ENCODE measurements at places on chromosomes 3 and 15. TPM values are rescaled to one million over a fixed set of nuclear protein-coding genes. Genes with fewer than 3 reads are reported as not detected.

- no peak for DNase-seq
These were observed 90.4 kb downstream of the SRGAP3 start for GRCh38 chr3:9158865-9159630.

GRCh38 chr3:71949442-71949841 is 164.5 kb upstream of the PROK2 start:
- DNase-seq, result no peak

DNA sequence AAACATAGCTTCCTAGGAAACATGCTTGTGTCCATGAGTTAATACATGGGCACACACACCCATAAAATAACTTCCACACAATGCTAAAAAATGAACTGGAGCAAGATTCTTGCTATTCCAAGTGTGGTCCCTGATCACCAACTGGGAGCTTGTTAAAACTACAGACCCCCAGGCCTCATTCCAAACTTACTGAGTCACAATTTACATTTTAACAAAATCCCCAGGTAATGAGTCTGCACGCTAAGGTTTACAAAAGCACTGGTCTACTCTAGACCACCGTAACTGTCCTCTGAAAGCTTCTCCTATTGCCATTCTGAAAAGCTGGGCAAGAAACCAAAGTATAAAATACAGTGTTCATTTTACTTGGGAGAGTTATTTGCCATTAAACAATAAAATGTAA is 45.4 kb downstream of the IGF2BP2 start:
- DNase-seq, result no peak

The NLGN1 gene
- total RNA-seq, result 0.98 TPM

The FILIP1L gene
- total RNA-seq, result 6.7 TPM

Data from left colon (tissue), 2 donors.